T-helper 17 cell (primary cell): ENCODE measurements at places on chromosomes 1 and 21. TPM values are rescaled to one million over a fixed set of nuclear protein-coding genes. Genes with fewer than 3 reads are reported as not detected.

The SPATA46 gene
- total RNA-seq, result not detected

DNA sequence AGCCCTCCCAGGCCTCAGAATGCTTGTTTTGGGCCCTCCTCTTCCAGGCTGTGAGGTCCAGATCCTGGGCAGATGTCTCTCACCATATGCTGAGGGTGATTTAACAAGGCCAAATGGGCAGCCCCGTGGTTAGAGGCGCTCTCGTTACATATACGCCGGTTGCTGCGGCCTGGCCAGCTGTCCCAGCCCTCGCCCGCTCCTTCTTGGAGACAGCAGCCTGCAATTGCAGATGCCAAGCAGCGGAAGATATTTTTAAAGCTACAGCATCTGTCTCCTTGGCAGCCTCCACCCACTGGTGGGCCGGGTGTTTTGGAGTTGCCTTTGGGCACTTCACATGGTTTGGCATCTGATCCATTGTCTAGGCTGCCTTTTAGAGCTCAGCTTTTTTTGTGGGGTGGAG lies 178.8 kb upstream of the NFIA start:
- no peak for DNase-seq

- no peak for DNase-seq
Measured at GRCh38 chr1:215923129-215923824, 356.2 kb downstream of the KCTD3 start.

DNA sequence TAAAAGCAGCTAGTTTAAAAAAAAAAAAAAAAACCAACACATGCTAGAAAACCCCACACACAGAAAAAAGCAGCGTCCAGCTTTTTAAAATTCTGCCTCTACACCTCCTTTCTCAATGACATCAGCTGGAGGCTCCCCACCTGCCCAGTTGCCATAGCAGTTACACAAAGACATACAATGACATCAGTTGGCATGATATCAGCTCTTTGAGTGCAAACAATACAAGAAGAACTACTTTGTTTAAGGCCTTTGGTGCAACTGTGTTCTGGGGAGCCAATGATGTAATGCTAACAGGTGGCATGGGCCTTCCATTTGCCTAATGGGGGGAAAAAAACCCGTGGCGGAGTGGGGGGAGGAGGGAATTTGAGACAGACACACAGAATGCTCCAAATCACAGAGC lies 32.9 kb downstream of the DUSP10 start:
- peak; percentile 64 for DNase-seq

GRCh38 chr1:61122389-61122788 lies 40.0 kb downstream of the NFIA start:
- no peak for DNase-seq

DNA sequence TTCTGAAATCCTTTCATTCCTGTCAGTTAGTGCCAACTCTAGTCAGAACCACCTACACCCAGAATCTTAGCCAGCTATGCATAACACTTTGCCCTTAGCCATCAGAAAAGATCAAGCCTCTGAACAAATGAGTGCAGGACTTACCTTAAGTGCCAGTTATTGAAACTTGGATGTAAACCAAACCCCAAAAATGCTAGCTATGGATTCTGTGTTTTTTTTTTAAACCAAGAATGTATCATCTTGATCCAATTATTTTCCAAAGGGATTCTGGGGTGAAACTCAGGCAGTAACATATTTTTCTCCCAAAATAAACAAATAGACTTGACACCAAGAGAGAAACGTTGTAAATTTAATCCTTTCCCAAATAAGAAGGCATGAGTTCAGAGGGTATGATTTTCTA lies 538.6 kb upstream of the ADAMTS5 start:
- no peak for DNase-seq

- no peak for DNase-seq
Measured at GRCh38 chr1:34612091-34612827, 142.6 kb upstream of the GJB5 start.

The CDK18 gene
- 1.7 TPM for total RNA-seq

The PTPN7 gene
- 97.5 TPM for total RNA-seq
